ENCODE measurements at places on chromosomes 5 and 9.

DNA sequence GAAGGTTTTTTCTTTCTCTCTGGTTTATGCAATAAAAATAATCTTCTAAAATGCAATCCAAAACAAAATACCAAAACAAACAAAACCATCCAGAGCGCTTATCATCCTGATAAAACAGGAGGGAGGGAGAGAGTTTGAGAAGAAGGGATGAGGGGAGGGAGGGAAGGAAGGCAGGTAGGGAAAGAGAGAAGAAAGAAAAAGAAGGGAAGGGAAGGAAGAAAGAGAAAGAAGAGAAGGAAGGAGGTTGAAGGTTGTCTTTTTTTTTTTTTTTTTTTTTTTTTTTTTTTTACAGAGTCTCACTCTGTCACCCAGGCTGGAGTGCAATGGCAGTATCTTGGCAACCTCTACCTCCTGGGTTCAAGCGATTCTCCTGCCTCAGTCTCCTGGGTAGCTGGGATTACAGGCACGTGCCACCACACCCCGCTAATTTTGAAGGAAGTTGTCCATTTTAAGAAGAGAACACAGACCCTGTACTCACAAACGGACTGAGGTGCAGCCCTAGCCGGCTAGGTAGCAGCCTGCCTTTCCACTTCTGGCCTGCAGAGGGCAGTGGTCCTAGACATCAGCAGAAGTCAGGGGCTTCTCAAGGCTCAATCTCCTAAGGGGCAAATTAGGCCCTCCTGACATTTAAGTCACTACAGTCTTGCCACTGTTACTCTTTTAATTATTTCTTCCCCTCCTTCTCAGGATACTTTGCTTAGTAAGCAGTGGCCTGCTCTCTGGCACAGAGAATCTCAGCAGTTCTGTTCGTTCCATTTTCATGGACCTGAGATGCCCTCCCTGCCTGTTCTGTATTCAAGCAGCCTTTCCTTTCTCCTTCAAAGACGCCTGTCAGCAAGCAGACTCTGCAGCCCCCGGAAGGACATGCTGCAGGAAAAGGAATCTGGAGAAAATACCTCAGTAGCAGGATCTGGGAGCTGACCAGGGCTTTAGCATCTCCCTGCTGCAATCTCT, 76.4 kb downstream of the EPB41L4B start:
- peak; percentile 71 for DNase-seq

DNA sequence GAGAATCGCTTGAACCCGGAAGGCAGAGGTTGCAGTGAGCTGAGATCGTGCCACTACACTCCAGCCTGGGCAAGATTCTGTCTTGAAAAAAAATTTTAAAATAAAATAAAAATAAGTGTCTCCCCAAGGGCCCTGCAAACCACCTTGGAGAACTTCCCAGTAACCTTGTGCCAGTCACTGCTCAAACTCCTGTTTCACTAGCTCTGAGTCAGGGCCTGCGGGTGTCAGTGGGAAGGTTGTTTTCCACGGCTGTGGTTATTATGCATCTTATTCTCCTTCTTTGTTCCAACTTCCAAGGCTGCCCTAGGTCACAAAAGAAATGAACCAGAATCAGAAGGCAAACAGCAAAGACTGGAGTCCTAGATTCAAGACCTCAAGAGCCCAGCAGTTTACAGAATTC, 246.7 kb downstream of the ADAMTSL1 start:
- peak; percentile 43 for DNase-seq

DNA sequence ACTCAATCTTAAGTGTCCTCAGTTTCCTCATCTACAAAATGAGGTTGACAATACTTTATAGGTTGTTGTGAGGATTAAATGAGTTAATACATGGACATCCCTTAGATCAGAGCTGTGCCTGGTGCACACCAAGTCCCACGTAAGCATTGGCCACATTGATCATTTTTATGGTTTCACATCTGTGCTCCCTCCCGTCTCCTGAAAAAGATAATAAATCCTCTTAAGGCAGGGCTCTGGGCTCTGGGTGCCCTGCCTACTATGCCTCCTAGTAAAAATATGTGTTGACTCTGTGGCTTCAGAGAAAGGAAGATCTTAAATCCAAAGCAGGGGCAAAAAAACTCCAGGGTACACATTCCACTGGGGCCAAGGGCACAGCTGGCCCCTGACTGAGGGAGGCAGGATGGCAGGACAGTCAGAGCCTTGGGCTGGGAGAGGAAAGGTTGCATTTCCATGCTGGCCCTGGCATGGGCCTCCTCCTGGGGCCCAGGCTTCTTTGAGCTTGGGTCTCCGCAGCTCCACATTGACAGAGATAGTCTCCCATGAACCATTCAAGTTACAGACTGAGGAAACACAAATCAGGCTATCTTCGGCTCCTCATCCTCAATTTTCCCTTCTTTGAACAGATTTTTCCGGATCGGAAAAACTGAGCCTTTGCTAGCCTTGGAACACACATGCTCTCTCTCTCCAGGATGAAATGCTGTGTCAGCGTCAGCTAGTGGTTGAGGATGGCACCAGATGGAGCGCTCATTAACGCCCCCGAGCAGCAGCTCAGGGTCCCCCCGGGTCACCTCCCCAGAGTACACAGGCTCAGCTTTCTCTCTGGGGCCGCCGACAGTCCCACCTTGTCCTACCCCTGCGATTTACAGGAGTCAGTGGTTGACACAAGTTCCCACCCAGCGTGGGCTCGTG, 22.4 kb upstream of the KIF12 start:
- DNase-seq: no peak

DNA sequence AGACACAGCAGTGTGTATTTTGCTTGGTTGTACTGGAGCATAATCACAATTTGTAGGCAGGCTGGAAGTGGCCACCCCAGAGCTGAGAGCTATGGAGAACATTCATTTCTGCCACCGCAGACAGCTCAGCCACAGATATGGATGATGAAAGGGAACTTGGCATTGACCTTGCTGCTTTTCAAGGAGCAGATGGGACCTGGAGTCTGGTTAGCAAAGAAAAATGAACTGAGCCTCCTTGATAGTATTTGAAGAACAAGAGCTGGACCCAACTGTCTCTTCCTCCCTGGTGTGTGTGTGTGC, 395.2 kb upstream of the ZNF462 start:
- DNase-seq: no peak

DNA sequence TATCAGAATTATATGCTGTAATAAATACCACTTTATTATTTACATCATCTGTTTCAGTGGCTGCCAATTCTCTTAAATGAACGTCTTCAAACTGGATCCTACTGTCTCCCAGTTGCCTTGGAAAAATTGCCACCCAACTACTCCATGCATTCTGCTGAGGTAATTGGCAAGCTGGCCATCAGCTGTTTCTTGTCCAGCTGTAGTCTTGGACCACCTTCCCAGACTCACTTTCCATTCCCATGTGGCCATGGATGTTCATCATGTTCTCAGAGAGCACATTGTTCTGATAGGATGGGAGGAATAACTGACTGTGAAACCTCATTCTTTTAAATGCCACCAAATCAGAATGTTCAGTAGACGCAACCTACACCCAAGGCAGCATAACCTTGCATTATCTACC, 157.5 kb downstream of the DOCK8 start:
- DNase-seq: no peak

GRCh38 chr9:5566054-5566618, 55.8 kb downstream of the PDCD1LG2 start:
- no peak for DNase-seq

Measured in iris pigment epithelial cell (primary cell).